Tibial nerve (tissue), 4 donors: ENCODE measurements at places on chromosomes 2 and 18. TPM values are rescaled to one million over a fixed set of nuclear protein-coding genes. Genes with fewer than 3 reads are reported as not detected.

The NPHP1 gene
- 3.5 TPM for total RNA-seq

The COL3A1 gene
- 81.3 TPM for total RNA-seq

The ABHD1 gene
- total RNA-seq: 0.44 TPM

The KRTCAP3 gene
- total RNA-seq: not detected

The EN1 gene
- not detected for total RNA-seq

The KCNG2 gene
- 0.60 TPM for total RNA-seq

The IL1RL2 gene
- not detected for total RNA-seq

GRCh38 chr18:10308154-10308553 lies 146.3 kb upstream of the APCDD1 start:
- DNase-seq: no peak

- no peak for DNase-seq
These were observed 10.0 kb downstream of the FAP start for GRCh38 chr2:162233197-162233596.

GRCh38 chr2:61433606-61434005 lies 37.3 kb downstream of the USP34 start:
- DNase-seq: no peak

- DNase-seq: no peak
These were observed 74.3 kb downstream of the SNTG2 start for GRCh38 chr2:1024981-1025380.

GRCh38 chr2:27776097-27776496 lies 4.6 kb downstream of the MRPL33 start:
- DNase-seq: peak; percentile 35

DNA sequence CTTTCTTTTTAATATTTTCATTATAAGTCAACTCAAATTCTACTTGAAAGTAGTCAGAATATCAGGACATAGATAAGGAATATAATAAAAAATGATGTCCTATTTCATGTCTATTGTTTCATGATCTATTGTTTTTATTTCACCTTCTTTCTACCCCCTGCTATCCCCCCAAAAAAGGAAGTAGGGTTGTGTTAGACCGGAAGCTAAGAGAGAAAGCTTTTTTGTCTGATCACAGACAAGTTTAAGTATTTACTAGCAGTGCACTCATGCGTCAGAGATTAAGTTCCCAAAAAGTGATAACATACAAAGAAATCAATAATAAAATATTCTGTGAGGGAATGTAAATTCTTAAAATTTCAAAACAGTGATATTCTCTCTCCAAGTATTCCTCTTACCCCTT lies 447.1 kb upstream of the CNTNAP5 start:
- DNase-seq: no peak

DNA sequence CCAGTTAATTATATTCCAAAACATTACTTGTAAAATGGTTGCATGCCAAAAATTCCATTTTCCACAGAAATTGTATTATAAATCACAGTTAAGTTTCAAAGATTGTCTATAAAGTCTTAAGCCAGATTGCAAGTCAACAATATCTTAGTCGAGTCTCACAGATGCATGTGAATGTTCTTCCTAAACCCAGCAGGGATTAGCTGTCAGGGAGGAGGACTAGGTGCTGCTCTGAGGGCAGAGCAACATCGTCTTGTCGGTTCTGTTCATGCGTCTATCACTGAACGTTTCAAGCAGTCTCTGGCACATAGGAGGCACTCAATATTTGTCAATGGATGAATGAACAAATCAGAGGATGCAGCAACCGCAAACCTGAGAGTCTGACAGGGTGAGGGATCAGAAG lies 27.0 kb downstream of the EPB41L3 start:
- DNase-seq: no peak

- DNase-seq: no peak
These were observed 29.9 kb downstream of the SCN7A start for GRCh38 chr2:166464187-166464586.

DNA sequence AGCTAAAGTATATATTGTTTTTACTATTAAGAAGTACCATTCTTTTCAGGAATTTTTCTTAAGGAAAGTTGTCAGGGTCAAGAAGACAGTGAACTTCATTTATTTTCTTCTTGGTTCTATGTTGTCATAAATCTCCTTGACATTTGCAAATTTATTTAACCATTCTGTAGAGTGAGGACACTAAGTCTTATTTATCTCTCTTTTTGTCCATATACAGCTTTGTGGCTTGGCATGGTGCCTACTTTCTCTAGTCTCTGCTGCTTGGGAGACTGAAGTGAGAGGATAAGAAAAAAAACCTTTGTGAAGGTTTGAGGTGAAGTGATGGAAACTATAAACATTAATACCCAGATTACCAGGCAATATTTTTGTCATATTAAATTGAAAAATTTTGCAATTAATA lies 1389.4 kb downstream of the SUCLG1 start:
- DNase-seq: no peak

DNA sequence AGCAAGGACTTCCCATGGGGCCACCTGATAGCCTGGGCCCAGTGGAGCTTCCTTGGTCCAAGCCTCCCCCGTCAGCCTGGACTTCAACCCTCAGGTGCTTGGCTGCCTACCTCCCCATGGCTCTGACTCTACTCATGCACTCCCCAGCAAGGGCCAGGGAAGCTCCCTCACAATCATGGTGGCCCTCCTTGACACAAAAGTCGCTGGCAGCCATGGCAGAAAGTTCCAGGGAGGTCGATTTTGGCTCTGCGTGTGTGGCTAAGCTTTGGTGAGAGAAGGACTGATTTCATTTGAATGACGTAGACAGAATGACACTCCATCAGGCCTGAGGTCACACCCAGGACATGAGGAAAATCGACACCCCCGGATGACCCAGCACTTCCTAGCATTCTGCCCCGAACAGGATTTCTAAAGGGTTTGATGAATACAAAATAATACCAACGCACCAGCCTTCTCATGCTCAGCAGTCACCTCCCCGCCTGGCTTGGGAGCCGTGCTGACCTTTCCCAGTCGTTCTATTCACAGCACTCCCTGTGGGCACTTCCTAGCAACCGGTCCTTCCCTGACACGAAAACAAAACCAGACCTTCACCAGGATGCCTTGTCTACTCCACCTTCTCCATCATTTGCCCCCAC lies 52.7 kb downstream of the LBH start:
- DNase-seq: no peak

DNA sequence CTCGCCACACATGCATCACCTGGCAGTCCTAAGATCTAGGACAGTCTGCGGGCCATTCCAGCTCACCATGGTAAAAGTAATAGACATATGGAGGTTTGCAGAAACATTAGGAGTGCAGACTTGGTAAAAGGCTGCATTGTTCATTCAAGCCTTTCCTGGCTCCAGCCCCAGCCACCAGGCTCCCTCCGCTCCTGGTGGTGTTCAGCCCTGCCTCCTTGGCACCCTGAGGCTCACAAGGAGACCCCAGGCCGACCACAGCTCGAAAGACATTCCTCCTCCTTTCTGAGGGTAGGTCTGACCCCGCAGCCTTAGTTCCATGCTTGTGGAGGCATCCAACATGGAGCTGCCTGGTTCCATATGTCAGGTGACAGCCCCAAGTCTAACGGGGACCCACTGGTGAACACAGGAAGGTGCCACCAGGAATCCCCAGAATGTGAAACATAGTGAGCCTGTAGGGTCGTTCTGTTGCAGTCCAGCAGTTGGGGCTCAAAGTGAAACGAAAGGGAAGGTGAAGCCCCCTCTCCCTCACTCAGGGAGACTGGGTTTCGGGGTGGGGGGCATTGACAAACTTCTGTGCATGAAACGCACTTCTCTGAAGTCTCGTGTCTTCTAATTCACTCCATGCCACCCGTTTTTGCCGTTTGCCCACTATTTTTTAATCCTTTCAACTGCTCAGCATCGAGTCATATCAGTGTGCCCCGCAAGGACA lies 5.0 kb upstream of the SP100 start:
- no peak for DNase-seq

DNA sequence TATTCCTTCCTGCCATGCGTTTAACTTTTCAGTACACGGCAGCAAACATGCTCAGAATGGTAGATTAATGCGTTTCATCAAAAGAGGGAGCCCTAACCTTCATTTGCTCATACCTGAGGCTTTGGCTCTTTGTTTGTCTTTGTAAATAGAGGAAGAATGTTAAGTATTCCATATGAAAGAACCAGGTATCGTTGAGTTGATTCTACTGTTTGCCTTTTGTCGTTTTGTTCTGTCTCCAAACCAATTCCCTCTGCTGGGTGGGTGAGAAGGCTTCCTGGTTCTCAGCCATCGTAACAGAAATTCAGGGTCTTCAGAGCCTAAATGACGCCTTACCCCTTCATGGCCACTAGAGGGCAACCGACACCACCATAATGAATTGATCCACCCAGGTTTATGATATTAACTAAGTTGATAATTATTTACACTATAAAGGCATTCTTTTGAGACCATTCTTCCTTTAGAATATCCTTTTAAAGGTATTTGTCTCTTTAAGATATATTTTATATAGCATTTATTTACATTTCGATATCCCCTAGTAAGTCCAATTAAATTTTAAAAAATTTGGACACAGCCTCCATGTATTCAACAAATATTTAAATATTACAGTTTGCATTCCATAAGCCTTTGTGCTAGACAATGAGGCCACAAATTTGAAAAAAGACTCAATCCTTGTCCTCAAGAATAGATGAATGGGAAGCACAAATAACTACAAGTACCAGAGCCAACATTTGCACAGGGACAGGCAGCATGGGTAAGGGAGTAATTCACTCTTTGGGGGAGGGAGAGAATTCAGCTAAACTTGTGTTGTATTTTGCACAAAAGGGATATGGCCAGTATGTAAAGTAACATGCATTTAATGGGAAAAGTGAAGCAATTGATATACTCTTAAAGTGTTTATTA lies 48.1 kb downstream of the TIMM21 start:
- no peak for DNase-seq

DNA sequence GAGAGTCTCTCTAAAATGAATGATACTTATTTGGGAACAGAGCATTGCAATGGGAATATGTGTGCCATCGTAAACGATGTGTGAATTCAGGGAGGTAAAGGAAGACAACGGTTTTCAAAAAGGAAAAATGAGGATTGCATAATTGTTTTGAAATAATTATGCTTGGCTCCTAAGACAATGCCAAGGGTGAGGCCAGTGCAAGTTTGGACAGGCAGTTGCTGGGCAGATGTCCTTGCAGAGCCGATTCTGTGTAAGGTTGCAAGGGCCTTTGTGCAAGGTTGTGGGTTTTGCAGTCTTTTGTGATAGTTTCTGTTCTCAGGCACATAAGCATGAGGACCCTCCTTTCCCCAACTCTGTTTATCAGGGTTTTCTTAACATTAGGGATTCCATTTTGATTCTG lies 70.0 kb upstream of the ZNF236 start:
- DNase-seq: no peak

DNA sequence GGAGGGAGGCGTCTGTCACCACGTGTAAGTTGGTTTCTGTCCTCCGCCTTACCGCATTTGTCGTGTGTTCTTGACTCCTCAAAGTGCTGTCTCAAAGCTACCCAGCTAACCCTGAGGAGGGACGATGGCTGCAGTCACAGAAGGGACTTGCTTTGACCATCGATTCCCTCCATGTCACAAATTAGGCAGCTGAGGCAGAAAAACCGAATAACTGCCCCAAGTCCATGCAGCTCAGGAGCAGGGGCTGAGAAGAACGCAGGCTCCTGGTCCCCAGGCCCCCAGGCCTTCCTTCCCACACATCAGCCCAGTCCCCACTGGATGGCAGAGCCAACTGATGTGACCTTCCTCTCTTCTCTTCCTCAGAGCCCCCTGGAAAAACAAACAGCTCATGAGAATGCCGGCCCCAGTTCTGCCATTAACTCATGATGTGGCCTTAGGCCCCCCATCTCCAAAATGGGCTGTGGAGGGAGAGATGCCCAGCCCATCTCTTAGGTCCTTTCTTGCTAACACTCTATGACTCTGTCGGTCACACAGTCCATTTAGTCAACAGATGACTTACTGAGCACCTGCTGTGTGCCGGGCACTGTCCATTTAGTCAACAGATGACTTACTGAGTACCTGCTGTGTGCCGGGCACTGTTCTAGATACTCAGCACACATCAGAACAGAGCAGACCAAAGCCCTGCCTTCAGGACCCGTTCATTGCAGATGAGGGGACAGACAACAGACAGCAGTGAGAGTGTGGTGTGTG lies 19.6 kb downstream of the MTERF4 start:
- DNase-seq: no peak

- no peak for DNase-seq
These were observed 67.4 kb downstream of the SLC9A2 start for GRCh38 chr2:102686479-102687439.

GRCh38 chr2:194709840-194710239 lies 947.2 kb upstream of the SLC39A10 start:
- no peak for DNase-seq

GRCh38 chr2:37421686-37422085 lies 77.3 kb downstream of the QPCT start:
- DNase-seq: no peak

DNA sequence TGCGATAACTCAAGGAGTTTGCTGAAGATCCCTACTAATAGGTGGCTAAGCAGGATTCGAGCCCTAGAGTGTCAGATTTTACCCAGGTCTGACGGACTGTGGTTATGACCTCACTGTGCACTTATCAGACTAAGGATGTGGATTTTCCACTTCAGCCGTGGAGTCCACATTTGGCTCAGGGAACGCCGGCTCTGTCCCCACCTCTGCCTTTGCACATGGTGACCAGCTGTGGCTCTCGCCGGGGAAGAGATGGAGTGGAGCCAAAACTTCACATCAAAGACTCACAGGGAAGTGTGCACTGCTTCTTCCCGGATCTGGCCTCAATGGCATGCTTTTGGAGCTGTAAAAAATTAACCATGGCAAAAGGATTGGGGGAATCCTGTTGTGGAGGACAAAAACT lies 249.3 kb upstream of the APCDD1 start:
- DNase-seq: no peak

GRCh38 chr2:177553176-177553884 lies 160.8 kb downstream of the AGPS start:
- DNase-seq: no peak

- no peak for DNase-seq
These were observed 591.6 kb downstream of the ERBB4 start for GRCh38 chr2:211946960-211947359.

DNA sequence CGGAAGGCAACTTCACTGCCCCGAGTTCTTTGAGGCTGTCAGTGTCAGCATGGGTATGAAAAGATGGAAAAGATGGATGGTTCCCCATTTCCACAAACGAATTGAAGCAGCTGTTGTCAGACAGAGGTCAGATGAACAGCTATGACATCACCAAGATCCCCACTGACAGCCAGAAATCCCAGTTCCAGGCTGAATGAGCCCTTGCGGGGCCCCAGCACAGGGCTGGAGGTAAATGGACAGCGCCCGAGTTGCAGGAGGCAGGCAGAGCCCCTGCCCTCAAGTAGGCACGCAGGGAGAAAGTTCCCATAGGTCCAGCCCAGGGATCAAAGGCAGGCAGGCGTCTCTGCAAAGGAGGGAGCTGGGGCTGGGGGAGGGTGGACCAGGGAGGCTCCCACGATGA lies 169.5 kb upstream of the AGAP1 start:
- no peak for DNase-seq

GRCh38 chr18:77201506-77201905 lies 48.1 kb upstream of the GALR1 start:
- no peak for DNase-seq

DNA sequence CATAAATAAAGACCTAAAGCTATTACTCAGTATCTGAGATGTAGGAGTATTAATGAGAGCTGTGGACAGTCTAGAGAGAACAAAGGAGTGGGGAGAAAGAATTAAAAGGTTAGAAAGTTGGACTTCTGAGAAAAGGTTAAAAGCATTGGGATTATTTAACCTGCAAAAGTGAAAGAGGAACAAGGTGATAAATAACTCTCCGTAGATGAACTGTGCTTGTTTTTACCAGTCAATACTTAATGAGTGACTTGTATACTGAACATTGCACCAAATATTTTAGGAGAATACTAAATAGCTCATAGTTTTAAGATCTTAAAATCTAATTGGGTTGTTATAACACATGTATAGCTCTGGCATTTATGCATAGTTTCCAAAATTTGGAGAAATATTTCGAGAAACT lies 137.5 kb downstream of the GPD2 start:
- no peak for DNase-seq
